Chondrocyte (in vitro differentiated cells): ENCODE measurements at places on chromosomes 5 and 9. TPM values are rescaled to one million over a fixed set of nuclear protein-coding genes. Genes with fewer than 3 reads are reported as not detected.

MATR3 gene
- 150 to 218 TPM (median 153 TPM) in 3 replicates for total RNA-seq

GRCh38 chr5:113245427-113246225, 189.2 kb downstream of the TSSK1B start:
- no peak overlapping the region for H3K27ac ChIP-seq
- H3K4me3 ChIP-seq = no peak overlapping the region
- H3K4me1 ChIP-seq = peaks cover 23% of the 10 kb centered on the region
- peaks cover 1% of the 10 kb centered on the region for H3K36me3 ChIP-seq

GFRA3 gene
- 0.12 to 0.23 TPM in 2 of 3 replicates, not detected in the other for total RNA-seq

GRCh38 chr5:674630-675011, 18.5 kb downstream of the TPPP start:
- H3K36me3 ChIP-seq = no peaks in the 10 kb centered on the region
- no peak overlapping the region for H3K4me3 ChIP-seq
- no peak overlapping the region for H3K27ac ChIP-seq
- peaks cover 12% of the 10 kb centered on the region for H3K27me3 ChIP-seq
- H3K4me1 ChIP-seq = peaks cover 9% of the 10 kb centered on the region

SYK gene
- total RNA-seq = 0.22 to 0.55 TPM in 2 of 3 replicates, not detected in the other

ADAMTS13 gene
- 5.5 to 9.5 TPM (median 5.7 TPM) in 3 replicates for total RNA-seq

- DNase-seq = no peak
- peak overlapping the region; percentile 66 for H3K27ac ChIP-seq
- no peaks in the 10 kb centered on the region for H3K36me3 ChIP-seq
- H3K4me3 ChIP-seq = no peak overlapping the region
Observed at GRCh38 chr5:74673011-74673790, 11.8 kb upstream of the HEXB start.

DNA sequence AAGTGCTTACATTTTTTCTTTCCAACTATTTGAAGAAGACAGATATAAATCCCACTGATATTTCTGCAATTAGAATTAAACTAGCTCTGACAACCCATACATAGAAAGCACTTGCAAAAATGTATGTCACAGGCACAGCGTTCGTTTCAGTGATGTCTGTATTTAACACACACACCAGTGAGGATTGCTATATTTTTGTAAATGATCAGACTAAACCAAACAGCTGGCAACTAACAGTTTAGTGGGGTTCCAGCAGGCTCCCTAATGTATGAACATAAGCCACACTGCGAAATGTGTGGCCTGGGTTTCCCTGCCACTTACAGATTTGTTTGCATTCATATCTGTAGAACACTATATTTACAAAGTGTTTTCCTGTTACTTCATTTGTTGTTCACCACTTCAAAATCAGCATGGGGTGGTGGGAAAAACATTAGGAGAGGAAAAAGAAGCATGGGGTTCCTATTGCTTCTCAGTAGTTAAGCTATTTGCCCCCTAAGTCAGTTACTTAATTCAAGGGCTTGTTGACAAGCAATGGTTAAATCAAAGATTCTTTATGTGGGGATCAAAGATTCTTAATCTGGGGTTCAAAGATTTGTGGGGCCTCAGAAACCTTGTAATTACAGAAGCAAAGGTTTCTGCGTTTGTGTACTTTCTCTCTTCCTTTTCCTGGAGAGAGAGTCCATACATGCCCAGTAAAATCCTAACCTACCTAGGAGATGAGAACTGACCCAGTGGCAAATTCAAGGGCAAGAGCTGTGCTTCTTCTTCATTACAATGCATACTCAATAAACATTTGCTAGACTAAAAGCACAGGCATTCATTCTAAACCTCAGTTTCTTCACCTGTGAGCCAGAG, 27.1 kb downstream of the ZNF608 start:
- H3K27ac ChIP-seq = no peak overlapping the region
- peaks cover 12% of the 10 kb centered on the region for H3K4me1 ChIP-seq
- H3K4me3 ChIP-seq = no peak overlapping the region
- no peak for DNase-seq
- no peaks in the 10 kb centered on the region for H3K27me3 ChIP-seq

DNA sequence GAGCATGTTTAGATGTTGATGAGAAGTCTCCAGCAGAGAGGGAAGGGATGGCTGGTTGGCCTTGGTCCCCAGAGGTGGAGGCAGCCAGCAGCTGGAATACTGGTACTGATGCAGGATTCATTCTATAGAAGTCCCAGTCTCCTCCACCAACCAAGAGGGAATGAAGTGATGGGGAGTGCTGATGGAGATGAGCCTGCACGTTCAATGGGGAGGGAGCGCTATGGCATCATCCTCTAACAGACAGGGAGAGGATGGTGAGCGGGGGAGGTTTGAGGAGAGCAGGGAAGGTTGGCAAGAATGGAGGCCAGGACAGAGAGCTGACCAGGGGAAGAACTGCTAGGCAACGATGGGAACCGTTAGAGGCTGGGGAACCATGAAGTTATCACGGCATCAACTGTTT, 159.8 kb upstream of the MVB12B start:
- no peak overlapping the region for H3K4me3 ChIP-seq
- peak; percentile 46 for DNase-seq
- H3K27me3 ChIP-seq = peaks cover 42% of the 10 kb centered on the region
- no peak overlapping the region for H3K27ac ChIP-seq
- H3K4me1 ChIP-seq = no peaks in the 10 kb centered on the region
- H3K36me3 ChIP-seq = peaks cover 2% of the 10 kb centered on the region

GRCh38 chr5:150905312-150905683, 518 bp upstream of the ZNF300 start:
- peak overlapping the region; percentile 95 for H3K4me3 ChIP-seq
- H3K27me3 ChIP-seq = no peaks in the 10 kb centered on the region
- H3K4me1 ChIP-seq = peaks cover 13% of the 10 kb centered on the region
- DNase-seq = no peak
- peaks cover 31% of the 10 kb centered on the region for H3K36me3 ChIP-seq

- no peaks in the 10 kb centered on the region for H3K4me1 ChIP-seq
- H3K4me3 ChIP-seq = no peak overlapping the region
- H3K27ac ChIP-seq = no peak overlapping the region
- peaks cover 14% of the 10 kb centered on the region for H3K27me3 ChIP-seq
Observed at GRCh38 chr5:97498657-97499056, 315.6 kb upstream of the RIOK2 start.

- H3K36me3 ChIP-seq = no peaks in the 10 kb centered on the region
- DNase-seq = no peak
- no peaks in the 10 kb centered on the region for H3K27me3 ChIP-seq
- H3K27ac ChIP-seq = no peak overlapping the region
Observed at GRCh38 chr9:11204521-11204920, 591.7 kb upstream of the PTPRD start.

DNA sequence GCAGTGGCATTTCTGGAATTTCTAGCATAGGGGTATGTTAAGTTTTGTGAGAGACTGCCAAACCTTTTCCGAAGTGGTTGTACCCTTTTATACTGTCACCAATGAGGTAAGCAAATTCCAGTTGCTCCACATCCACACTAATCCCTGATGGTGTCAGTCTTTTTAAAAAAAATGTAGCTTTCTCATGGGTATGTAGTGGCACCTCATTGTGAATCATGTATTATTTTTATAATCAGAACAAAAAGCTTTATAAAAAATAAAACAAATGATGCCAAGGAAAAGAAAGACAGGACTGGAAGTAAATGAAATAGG, 93.4 kb upstream of the CLINT1 start:
- no peaks in the 10 kb centered on the region for H3K27me3 ChIP-seq
- DNase-seq = no peak
- no peaks in the 10 kb centered on the region for H3K36me3 ChIP-seq
- H3K4me3 ChIP-seq = no peak overlapping the region
- peaks cover 59% of the 10 kb centered on the region for H3K4me1 ChIP-seq

DNA sequence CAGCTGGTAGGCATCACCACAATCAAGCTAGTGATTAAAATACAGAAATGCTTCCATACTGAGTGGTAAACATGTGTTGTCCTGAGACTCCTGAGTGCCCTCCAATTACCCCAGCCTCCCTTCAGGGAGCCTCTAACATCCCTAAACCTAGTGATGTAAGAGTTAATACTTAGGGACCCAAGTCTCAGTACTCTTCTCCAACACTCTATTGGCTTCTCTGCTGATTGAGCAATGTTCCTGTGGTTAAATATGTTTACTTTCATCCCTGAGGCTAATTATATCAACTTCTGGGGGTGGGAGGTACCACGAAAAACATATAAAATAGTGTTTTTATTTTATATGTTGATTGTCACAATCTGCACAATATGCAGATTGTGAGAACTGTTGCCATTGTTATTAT, 5.0 kb downstream of the GRXCR2 start:
- no peaks in the 10 kb centered on the region for H3K36me3 ChIP-seq
- no peaks in the 10 kb centered on the region for H3K27me3 ChIP-seq
- H3K27ac ChIP-seq = no peak overlapping the region
- no peak overlapping the region for H3K4me3 ChIP-seq
- no peak for DNase-seq

DNA sequence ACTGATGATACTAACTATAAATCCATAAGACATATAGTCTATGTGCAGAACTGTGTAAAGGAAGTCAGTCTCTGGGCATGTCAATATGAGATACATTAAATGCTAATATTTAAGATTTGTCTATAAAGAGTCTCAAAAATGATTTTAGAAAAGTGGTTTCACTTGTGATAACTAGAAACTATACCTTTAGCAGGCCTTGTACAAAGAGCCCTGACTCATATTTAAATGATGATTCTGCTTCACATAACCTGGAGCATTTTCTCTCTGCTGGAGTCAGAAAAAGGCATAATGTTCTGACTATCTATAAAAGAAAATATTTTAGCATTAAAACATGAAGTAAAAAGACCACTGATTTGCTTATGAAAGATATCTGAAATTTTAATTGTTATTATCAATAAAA, 15.0 kb downstream of the C9orf72 start:
- no peaks in the 10 kb centered on the region for H3K27me3 ChIP-seq
- no peak overlapping the region for H3K27ac ChIP-seq
- DNase-seq = no peak
- H3K4me1 ChIP-seq = no peaks in the 10 kb centered on the region
- no peak overlapping the region for H3K4me3 ChIP-seq

DNA sequence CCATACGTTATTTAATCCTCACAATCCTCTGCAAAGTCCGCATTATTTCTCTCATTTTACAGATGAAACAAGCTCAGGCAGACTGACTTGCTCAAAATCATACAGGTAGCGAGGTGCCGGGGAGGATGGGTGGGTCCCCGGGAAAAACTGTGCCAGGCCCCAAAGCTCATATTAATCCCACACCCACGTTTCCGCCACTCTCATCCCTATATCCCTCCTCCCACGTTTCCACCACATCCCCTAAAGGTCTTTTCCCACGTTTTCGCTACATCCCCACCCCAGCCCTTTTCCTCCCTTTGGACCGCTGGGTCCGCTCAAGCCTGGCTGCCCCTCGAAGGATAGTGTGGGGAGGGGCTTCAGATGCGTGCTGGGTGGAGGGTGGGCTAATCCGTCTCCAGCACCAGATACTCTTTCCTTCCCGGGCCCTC, 434 bp upstream of the FSD1L start:
- no peaks in the 10 kb centered on the region for H3K36me3 ChIP-seq
- peak overlapping the region; percentile 79 for H3K4me3 ChIP-seq
- DNase-seq = no peak

RETREG1 gene
- 2.8 to 3.3 TPM (median 2.9 TPM) in 3 replicates for total RNA-seq

DNA sequence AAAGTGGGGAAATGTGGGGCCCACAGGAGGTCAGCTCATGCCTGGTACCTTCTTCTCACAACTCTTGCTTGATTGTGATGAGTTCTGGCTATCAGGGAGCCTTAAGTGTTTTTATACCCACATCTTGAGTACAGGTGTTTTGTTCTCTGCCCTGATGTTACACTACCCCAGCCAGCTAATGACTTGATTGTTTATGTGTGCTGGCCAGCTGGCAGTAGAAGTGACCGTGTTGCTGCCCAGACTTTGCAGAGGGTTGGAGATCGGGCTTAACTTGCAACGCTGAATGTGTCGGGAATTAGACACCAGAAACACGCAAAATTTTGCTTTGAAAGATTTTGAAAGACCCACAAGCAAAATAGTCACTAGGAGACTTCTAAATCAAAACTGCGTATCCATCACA, 16.9 kb upstream of the ZDHHC11B start:
- H3K36me3 ChIP-seq = peaks cover 4% of the 10 kb centered on the region
- peaks cover 4% of the 10 kb centered on the region for H3K27me3 ChIP-seq
- no peak overlapping the region for H3K4me3 ChIP-seq
- DNase-seq = no peak

DNA sequence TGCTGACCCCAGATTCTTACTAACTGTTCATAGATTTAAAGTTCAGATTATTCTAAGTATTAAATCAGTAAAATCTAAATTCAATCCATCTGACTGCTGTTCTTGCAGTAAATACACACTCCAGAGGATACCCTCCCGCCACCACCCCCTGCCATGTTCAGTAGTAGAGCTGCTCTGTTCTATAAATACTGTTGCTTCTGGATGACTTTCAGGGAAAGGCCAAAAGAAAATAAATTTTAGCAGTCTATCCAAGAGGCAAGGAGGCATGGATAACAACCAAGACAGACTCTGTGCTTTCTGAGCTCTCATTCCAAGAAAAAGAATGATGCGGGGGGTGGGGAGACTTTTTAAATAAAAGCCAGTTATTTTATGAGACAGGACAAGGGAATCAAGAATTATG, 115.1 kb downstream of the ADAMTS6 start:
- peak overlapping the region; percentile 73 for H3K27ac ChIP-seq
- no peak overlapping the region for H3K4me3 ChIP-seq
- peaks cover 33% of the 10 kb centered on the region for H3K4me1 ChIP-seq
- H3K36me3 ChIP-seq = no peaks in the 10 kb centered on the region
- H3K27me3 ChIP-seq = no peaks in the 10 kb centered on the region

EGR1 gene
- total RNA-seq = 47.6 to 103 TPM (median 82.5 TPM) in 3 replicates

DNA sequence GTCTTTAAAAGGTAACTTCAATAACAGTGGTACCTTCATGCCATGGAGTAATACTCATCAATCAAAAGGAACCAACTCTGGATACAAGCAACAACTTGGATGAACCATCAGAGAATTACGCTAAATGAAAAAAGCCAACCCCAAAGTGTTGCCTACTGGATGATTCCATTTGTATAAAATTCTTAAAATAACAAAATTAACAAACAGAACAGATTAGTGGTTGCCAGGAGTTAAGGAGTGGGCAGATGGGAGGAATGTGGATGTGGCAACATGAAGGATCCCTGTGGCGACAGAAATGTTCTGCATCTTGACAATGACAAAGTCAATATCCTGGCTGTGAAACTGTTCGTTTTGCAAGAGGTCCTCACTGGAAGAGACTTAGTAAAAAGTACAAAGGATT, 50.5 kb downstream of the SPTLC1 start:
- no peaks in the 10 kb centered on the region for H3K27me3 ChIP-seq
- peaks cover 35% of the 10 kb centered on the region for H3K36me3 ChIP-seq
- no peak for DNase-seq
- peak overlapping the region; percentile 17 for H3K4me3 ChIP-seq
- H3K4me1 ChIP-seq = peaks cover 37% of the 10 kb centered on the region

DNA sequence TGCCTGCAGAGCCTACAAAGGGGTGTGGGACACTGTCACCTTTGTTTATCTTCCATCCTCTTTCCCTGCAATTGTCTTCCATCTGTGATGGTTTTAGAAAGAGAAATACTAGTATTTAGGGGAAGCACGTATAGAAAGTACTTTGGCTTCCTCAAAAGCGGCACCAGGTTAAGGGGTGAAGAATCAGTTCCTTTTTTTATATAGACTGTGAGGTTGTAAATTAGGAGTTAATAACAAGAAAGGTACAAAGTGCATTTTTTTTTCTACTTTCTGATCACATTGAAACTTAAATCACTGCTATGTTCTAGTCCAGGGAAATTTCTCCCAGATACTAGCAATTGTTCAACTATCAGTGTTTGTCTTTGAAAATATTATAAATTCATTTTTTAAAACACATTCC, 219.3 kb downstream of the CEMIP2 start:
- no peak for DNase-seq
- no peak overlapping the region for H3K27ac ChIP-seq
- H3K4me1 ChIP-seq = no peaks in the 10 kb centered on the region
- H3K36me3 ChIP-seq = no peaks in the 10 kb centered on the region
- no peak overlapping the region for H3K4me3 ChIP-seq
